ENCODE measurements at places on chromosomes 6 and 20.

- no peak for DNase-seq
Observed at GRCh38 chr6:66851930-66852329, 1144.9 kb upstream of the EYS start.

GRCh38 chr6:131459005-131459404, 114.0 kb upstream of the ARG1 start:
- DNase-seq: no peak

GRCh38 chr20:47805951-47806350, 20.7 kb upstream of the SULF2 start:
- DNase-seq: no peak

- peak; percentile 26 for DNase-seq
Observed at GRCh38 chr6:13307508-13307995, 20.8 kb downstream of the TBC1D7 start.

DNA sequence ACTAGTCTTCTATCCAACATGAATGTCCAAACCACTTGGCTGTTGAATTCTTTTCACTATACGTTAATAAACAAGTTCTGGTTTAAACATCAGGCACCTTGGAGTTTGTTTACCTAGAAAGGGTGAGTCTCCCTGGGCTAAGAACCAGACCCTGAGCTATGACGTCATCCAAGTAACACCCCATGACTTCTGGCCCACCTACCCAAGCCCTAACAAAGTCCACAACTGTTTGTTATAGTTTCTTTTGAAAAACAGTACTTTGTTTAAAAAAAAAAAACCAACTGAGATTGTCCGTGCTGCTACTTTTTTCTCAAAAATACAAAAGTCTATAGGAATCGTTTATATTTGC, 146.9 kb upstream of the BEND6 start:
- no peak for DNase-seq

GRCh38 chr6:24927985-24928745, 7.6 kb downstream of the RIPOR2 start:
- DNase-seq: no peak

- DNase-seq: peak; percentile 20
Observed at GRCh38 chr6:2476376-2476775, 231.0 kb upstream of the GMDS start.

GRCh38 chr6:136326038-136326553, 36.5 kb upstream of the BCLAF1 start:
- peak; percentile 25 for DNase-seq

GRCh38 chr6:137878486-137879285, 11.6 kb downstream of the TNFAIP3 start:
- no peak for DNase-seq

- no peak for DNase-seq
Observed at GRCh38 chr6:112939563-112939962, 592.4 kb downstream of the RFPL4B start.

DNA sequence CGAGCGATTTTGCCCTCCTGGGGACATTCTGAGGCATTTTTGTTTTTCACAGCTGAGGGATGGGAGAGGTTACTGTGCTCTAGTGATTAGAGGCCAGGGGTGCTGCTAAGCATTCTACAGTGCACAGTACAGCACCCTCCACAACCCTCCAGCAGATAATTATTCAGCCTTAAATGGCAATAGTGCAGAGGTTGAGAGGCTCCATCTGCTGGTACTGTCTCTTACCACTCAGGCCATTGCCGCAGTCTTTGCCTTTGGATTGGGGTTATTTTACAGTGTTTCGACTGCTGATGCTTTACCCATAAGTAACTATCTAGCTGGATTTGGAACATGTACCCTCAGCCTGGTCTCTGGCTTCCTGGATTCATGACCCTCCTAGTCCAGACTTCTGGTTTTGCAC, 705.3 kb downstream of the KIF16B start:
- DNase-seq: no peak

DNA sequence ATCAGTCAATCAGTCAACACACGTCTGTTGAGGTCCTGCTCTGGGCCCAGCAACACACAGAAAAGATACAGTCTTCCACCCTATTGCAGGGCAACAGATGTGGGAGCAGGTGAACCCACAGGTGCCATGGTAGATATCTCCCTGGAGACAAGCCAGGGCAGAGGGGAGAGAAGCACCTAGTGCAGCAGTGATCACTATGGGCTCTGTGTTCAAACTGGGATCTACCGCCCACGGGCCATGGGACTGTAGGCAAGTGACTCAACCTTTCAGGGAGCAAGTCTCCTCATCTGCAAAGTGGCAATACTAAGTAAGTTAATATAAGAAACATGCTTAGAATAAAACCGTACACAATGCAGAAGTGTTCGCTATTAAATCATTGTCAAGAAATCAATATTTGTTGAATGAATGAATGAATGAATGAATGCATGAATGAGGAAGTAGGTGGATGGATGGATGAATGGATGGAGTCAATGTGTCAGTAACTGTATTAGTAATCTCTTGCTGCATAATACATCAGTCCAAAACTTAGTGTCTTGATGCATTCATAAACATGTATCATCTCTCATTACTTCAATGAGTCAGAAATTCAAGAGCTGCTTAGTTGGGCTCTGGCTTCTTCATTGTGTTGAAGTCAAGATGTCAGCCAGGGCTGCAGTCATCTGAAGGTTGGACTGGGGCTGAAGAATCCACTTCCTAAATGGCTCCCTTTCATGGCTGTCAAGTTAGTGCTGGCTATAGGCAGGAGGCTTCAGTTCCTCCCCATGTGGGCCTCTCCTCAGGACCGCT, 31.9 kb upstream of the NFATC2 start:
- DNase-seq: no peak

- DNase-seq: peak; percentile 65
Observed at GRCh38 chr6:42777126-42777822, 4.6 kb upstream of the BICRAL start.

GRCh38 chr6:108640104-108640503, 79.4 kb downstream of the FOXO3 start:
- no peak for DNase-seq

DNA sequence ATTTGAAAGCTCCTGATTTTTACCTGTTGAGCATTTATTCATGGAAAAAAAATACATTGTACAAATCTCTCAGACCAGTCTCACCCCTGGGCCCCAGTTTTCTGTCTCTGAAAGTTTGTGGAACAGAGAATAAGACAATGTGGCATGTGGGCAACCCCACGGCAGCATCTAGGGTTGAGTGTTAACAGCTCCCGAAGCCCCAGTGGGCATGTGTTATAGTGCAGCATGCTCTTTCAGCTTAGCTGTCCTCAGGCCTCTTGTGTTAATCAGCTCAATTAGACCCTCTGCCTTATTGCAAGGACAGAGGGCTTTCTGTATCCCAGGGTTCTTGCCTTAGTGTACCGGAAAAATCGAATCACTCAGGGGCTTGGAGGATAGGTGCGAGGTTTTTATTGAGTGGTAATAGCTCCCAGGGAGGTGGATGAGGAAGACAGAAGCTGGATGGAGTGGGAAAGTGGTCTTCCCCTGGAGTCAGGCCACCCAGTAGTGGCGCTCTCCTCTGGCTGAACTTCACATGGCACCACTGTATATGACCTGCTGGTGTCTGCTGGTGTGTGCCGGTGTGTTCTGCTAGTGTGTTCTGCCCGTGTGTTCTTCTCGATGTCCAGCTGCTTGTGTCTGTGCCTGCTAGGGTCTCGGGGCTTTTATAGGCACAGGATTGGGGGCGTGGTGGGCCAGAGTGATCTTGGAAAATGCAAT, 382.8 kb downstream of the EPM2A start:
- no peak for DNase-seq

GRCh38 chr6:37657112-37657886, 40.4 kb downstream of the MDGA1 start:
- no peak for DNase-seq
